ENCODE measurements at places on chromosomes 1 and 21.
A peak's percentile ranks its signal among the peaks of the same experiment; 100 is the strongest.

- no peak for DNase-seq
These were observed 51.5 kb downstream of the VANGL2 start for GRCh38 chr1:160451859-160452232.

DNA sequence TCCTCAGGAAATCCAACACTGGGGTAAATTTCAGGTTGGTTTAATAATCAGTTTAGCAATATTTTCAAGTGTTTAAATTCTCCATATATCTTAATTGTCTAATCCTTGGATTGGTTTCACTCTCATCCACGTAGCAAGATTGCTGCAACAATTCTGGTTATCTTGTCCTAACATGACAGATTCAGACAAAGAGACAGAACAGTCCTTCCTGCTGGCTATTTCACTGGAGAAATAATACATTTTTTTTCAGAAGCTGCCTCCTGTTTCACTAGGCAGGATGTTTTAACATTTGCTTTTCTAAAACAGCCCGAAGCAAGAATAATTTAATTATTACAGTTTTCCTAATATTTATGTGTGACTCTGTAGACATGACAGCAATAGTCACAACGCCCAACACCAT is 2011.2 kb downstream of the NCAM2 start:
- DNase-seq, result no peak

- DNase-seq, result no peak
These were observed 147.7 kb downstream of the HUNK start for GRCh38 chr21:32020564-32020963.

DNA sequence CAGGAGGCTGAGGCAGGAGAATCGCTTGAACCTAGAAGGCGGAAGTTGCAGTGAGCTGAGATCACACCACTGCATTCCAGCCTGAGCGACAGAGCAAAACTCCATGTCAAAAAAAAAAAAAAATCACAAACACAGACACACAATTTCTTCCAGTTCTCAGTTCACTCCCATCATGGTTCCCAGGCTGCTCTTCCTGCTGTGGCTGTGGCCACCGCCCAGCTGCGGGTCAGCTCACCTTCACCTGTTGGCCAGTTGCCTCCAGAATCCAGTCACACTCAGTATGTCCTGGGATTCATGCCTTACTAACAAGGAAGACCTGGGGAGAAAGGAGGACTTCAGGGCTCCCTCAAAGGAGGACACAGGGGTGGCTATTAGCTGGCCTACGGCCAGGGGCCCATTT is 45.9 kb upstream of the SLC25A33 start:
- DNase-seq, result no peak

DNA sequence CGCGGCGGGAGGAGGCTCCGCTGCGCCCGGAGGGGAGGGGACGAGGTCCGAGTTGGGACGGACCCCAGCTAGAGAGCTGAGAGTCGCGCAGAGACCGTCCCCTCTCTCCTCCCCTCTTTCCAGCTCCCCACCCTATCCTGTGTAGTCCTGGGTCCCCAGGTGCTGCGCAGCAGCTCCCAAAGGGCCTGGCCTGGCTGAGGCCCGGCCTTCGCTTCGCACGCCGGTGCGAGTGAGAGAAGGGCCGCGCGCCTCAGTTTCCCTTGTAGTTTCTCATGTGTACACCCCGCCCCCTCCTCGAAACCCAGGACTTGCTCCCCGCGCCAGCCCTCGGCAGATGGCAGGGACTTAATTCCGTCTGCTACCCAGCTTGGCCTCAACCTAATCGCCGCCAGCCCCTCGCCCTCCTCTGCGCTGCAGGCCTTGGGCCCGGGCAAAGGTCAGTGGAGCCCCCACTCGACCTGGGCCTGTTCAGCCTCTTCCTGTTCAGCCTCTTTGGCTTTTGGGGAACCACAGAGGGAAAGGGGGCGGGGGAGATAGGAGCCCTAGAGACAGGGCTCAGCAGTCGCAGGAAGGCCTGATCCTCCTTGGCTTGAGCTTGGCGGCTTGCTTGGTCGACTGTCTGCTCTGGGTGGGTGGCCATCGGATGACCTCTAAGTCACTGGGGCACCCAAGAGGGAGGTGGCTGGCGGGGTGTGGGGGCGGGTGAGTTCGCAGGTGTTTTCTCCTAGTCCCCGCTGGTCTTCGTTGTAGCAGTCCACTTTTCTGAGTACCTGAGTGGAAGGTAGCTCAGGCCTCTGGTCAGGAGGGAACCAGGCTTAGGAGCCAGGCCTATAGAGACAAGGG is 1.0 kb downstream of the ZNF687 start:
- peak; percentile 46 for DNase-seq

GRCh38 chr1:5914676-5915365 is 77.4 kb downstream of the NPHP4 start:
- no peak for DNase-seq

- no peak for DNase-seq
These were observed 34.6 kb downstream of the COQ8A start for GRCh38 chr1:226974544-226975258.

- DNase-seq, result no peak
These were observed 65.1 kb downstream of the RIPK4 start for GRCh38 chr21:41701749-41702148.

- no peak for DNase-seq
These were observed 22.7 kb downstream of the DDI2 start for GRCh38 chr1:15639931-15640330.

DNA sequence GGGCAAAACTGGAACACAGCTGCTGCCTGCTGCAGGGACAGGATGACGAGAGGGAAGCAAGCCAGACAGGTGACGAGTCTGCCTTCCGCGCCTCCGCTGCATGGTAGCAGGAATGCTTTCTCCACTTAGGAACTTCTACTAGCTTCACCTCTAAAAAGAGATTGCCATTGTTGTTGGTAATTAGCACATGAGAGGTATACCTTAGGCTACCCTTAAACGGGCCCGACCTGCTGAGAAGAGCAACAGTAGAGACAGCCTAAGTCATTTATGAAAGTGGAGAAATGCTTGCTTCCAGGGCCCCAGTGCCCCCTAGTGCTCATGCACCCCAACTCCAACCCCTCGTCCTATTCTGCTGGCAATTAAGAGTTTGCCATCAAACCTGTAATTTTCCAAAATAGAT is 96.9 kb upstream of the AKT3 start:
- peak; percentile 4 for DNase-seq

DNA sequence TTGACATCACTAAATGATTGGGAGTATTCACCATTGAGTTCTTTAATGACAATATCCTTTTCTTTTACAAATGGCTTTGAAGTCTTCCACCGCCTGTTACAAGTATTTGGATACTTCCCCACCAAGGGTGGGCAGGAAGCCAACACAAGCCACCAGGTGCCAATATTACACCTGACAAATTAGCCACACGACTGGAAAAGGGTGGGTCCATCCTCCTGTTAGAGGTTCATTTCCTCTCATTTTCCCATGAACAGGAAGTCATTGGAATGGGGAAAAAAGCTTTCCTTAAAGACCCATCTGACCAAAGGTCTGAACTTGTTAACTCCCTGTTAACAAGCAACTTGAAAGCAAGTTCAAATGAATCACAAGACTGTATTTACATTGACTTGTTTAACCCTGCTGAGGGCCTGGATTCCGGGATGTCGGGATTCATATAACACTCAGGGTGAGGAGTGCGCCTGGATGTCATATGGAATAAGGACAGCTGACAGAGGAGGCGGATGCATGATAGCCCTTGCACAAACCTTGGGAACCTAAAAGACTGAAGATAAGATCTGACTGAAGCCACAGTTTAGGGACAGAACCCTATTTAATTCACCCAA is 40.5 kb upstream of the PROX1 start:
- peak; percentile 89 for DNase-seq

DNA sequence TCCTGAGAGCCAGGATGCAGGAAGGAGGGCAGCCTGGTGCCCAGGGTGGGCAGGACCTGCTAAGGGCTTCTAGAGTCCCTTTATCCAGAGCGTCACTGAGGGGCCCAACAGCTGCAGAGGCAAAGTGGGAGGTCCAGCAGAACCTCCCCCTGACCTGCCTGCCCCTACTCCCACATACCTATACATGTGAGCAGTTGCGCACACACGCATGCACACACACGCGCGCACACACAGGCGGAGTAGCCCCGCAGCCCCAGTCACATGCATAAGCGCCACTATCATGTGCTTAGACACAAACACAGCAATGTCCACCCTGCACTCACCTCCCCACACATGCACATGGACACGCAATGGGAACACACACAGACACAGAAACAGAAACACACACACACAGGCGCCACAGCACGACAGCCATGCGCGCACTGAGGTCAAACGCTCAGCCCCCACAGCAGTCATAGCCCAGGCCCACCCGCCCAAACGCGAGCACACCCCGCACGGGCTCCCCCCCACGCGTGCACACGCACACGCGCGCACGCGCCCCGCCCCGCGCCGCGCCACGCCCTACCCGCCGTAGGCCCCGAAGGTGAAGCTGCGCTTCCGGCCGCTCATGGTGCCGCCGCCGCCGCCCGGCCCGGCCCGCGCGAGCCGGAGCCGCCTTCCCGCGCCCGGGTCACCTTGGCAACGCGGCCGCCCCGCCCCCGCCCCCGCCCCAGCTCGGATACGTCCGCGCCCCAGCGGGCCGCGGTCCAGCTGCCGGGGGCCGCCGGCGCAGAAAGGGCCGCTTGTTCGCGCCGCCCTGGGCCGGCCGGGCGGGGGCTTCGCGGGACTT is 17.7 kb downstream of the RAP1GAP start:
- DNase-seq, result peak; percentile 27

GRCh38 chr1:233144434-233144833 is 151.1 kb downstream of the PCNX2 start:
- no peak for DNase-seq

GRCh38 chr1:74812180-74812541 is 79.2 kb downstream of the TYW3 start:
- DNase-seq, result no peak

DNA sequence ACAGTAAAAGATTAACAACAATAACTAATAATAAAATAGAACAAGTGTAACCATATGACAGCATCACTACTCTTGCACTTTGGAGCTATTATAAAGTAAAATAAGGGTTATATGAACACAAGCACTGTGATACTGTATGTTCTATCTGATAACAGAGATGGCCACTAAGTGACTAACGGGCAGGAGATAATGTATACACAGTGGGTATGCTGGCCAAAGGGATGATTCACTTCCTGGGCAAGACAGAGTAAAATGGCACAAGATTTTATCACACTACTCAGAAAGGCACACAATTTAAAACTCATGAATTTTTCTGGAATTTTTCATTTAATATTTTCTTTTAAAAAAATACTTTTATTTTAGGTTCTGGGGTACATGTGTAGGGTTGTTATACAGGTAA is 12.3 kb downstream of the SLC9C2 start:
- DNase-seq, result no peak

DNA sequence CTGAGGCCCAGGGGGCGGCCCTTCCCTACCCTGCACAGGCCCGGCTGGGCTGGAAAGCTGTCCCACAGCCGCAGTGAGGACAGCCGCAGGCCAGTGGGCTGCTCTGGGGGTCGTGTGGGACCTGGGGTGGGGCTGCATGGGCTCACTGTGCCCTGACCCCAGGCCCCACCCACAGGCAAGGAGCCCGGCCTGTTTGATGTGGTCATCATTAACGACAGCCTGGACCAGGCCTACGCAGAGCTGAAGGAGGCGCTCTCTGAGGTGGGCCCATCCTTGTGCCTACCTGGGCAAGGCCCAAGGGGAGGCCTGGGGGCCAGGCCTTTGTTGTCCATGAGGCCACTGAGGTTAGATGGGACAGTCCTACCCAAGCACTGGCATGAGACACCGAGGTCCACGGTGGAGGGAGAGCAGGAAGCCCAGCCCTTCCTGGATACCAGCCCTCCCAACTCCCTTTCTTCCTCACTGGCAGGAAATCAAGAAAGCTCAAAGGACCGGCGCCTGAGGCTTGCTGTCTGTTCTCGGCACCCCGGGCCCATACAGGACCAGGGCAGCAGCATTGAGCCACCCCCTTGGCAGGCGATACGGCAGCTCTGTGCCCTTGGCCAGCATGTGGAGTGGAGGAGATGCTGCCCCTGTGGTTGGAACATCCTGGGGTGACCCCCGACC is 1.4 kb upstream of the GJC2 start:
- DNase-seq, result no peak

DNA sequence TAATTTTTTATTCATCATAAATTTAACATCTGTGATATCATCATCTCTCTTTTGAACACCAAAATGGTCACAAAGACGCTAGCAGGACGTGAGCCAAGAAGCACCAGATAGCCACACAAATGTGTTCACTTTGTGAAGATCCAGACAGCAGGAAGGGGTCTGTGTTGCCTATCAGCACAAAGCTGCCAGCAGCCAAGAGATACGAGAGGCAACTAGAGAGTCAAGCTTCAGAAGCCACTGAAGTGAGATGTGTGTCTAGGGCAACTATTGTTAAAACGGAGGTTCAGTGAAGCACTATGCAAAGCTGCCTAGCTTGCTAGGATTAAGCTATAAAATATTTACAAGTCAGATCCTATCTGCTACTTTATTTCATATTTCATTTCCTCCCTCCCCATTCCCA is 45.3 kb downstream of the NDC1 start:
- no peak for DNase-seq

DNA sequence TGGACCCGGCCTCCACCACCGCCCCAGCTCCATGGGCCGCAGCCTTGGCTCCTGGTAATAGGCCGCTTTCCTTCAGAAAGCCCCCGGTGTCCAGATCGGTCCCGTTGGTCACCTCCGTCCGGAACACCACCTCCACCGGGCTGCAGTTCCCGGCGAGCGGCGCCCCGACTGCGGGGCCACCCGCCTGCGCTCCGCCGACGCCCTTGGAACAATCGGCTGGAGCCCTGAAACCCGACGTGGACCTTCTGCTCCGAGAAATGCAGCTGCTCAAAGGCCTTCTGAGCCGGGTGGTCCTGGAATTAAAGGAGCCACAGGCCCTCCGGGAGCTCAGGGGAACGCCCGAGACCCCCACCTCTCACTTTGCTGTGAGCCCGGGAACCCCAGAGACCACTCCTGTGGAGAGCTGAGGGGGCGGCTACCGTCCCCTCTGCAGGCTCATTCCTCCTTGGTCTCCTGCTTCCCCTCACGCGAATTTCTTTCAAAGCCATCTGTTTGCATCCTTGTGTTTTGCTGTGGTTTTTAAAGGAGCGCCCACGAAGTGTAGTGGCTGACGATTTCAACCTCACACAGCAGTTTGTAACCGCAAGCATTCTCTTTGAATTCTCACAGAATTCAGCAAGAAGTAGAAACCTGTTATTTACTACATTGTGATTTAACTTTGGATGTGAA is 6.0 kb downstream of the FCRLB start:
- no peak for DNase-seq

DNA sequence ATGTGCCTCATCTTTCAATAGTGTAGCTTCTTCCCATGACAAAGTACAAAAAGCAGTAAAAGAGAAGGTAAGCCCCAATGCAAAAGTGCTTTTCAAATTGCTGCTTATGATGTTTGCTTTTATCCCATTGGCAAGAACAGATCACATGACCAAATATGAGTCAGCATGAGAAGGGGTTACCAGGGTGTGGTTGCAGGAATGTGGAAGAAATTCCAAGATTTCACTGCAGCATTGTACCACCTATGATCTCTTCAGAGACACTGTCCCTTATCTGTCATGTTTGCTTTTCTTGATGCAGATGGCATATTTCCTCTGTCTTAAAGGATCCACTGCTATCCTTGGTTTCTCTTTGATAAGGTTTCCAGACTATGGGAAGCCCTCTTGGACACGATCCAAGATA is 1006.9 kb upstream of the PRMT6 start:
- no peak for DNase-seq
